DND-41 (cell line): ENCODE measurements at places on chromosomes 4 and X.
A peak's percentile ranks its signal among the peaks of the same experiment; 100 is the strongest.

DNA sequence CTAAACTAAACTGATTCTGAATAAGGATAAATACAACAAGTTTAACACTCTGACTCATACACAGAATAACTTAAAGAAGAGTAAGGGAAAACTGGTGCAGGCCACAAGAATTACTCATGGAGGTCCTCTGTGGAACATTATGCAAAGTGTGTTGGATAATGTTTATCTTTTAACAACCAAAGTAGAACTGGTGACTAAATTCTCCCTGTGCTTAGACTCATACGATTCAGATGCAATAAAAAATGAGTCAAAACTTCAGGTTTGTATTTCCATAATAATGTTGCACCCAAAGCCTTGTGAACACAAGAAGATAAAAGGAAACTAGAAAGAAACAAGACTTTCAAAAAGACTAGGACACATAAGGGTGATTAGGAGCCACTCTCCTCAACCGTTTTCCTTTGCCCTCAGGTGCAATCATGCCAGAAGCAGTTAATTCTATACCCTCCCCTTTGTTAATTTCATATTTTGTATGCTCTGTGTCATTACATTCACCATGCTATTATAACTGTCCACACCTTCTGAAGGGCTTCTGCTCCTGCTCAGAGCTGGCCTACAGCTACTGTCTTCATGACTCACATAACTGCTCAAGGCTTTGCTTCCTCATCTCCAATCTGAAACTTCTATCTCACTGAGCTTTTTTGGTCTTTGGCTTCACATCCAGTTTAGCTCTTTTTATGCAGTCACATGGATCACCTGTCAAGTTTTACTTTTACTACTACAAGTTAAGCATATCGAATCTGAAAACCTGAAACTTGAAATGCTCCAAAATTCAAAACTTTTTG lies 60.2 kb downstream of the KCNIP4 start:
- no peak overlapping the region for H3K27ac ChIP-seq
- no peak overlapping the region for H3K4me3 ChIP-seq
- no peak for DNase-seq
- no peaks in the 10 kb centered on the region for H3K36me3 ChIP-seq
- H3K4me1 ChIP-seq = no peaks in the 10 kb centered on the region

- H3K27ac ChIP-seq = no peak overlapping the region
- H3K4me3 ChIP-seq = no peak overlapping the region
- no peaks in the 10 kb centered on the region for H3K36me3 ChIP-seq
- DNase-seq = no peak
Measured at GRCh38 chrX:134634691-134635090, 23.6 kb downstream of the PLAC1 start.

DNA sequence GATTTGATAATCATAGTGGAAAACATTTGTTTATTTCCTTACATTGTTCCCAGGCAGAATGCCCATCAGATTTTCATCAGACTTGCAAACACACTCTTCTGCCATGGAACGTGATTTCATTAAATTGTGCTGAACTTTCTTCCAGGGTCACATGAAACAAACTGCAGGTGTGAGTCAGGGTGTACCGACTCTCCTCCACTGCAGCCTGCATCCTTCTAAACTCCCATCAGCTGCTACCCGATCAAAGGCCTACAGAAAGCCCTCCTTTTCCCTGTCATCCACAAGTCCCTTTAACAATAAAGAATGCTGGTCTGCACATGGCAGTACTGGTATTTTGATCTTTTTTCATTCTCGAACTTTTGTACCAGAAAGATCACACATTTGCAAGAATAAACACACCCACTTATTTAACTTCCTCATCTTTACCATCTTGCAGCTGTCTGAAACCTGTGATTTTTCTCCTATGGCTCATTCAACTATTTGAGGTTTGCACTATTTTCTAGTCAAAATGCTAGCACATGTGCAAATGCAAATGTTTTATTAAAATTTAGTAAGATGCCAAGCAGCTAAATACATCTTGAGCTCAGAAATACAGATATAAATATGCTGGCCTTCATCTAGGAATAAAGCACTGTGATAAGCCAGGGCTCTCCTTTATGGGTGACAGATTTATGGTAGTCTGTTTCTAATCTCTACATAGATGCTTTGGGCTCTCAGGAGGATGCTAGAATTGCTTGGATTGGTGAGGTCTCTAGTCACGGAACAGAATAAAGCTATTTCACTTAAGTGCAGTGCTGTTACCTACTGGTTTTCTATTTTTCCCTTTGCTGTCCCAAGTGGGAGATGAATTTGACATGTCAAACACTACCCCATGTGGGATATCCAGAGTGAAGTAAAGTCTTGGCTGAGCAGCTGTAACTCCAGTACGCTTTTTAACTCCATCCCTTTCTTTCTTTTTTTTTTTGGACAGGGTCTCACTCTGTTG lies 25.8 kb upstream of the ARHGAP24 start:
- no peak overlapping the region for H3K4me3 ChIP-seq
- no peak for DNase-seq
- no peak overlapping the region for H3K27ac ChIP-seq
- H3K36me3 ChIP-seq = no peaks in the 10 kb centered on the region

- no peak overlapping the region for H3K4me3 ChIP-seq
- no peaks in the 10 kb centered on the region for H3K36me3 ChIP-seq
- H3K27me3 ChIP-seq = peaks cover 5% of the 10 kb centered on the region
- peak; percentile 14 for DNase-seq
Measured at GRCh38 chr4:143482840-143483239, 30.7 kb upstream of the SMARCA5 start.

DNA sequence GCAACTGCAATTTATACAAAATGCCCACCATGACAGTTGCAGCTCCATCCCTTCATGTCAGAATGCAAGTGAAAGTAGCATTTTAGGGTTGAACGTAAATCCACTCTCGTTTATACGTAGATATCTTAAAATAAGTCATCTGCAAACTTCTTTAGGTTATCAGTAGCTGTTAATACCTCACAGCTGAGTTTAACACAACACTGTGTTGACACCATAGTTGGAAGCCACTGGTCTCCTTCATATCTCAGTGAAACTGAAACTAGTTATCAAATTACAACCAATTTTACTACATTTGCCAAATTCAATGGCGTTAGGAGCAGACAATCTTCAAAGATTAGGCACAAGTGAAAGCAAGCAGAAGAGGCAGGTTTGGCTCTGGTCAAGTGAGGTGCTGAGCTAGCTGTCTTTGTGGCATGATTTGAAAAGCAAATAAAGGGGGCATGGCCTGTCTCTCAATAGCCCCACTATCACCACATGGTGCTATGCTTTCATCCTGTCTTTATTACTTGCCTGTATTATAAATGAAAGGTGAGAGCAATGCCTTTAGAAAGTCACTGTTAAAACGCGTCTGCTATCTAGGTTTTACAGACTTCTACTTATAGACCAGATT lies 12.3 kb downstream of the PPP3CA start:
- H3K4me1 ChIP-seq = no peaks in the 10 kb centered on the region
- H3K27ac ChIP-seq = no peak overlapping the region
- no peak for DNase-seq
- H3K4me3 ChIP-seq = no peak overlapping the region

- no peaks in the 10 kb centered on the region for H3K4me1 ChIP-seq
- no peak for DNase-seq
- H3K27ac ChIP-seq = no peak overlapping the region
- H3K36me3 ChIP-seq = no peaks in the 10 kb centered on the region
- H3K4me3 ChIP-seq = no peak overlapping the region
Measured at GRCh38 chr4:168723020-168723419, 226.2 kb downstream of the PALLD start.

DNA sequence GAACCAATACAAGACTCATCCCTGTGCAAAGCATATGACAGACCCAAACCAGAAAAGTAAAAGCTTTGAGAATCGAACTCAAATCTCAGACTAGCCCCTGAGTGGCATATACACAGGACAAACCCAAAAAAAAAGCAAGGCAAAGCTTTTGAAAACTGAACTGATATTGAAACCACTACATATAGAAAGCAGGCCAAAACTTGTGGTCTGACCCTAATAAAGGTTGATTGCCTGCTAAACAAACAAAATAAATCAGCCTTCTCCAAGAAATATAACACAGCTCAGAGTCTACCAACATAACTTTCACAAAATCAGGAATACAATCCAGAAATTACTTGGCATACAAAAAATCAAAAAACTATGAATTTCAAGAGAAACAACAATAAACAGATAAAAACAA lies 40.3 kb downstream of the LRBA start:
- DNase-seq = no peak
- no peaks in the 10 kb centered on the region for H3K27me3 ChIP-seq
- H3K4me3 ChIP-seq = no peak overlapping the region
- no peaks in the 10 kb centered on the region for H3K36me3 ChIP-seq
- H3K4me1 ChIP-seq = no peaks in the 10 kb centered on the region

- H3K4me1 ChIP-seq = no peaks in the 10 kb centered on the region
- H3K36me3 ChIP-seq = peaks cover 72% of the 10 kb centered on the region
- H3K27me3 ChIP-seq = no peaks in the 10 kb centered on the region
- no peak for DNase-seq
Measured at GRCh38 chr4:752196-752861, 46.7 kb downstream of the PCGF3 start.

DNA sequence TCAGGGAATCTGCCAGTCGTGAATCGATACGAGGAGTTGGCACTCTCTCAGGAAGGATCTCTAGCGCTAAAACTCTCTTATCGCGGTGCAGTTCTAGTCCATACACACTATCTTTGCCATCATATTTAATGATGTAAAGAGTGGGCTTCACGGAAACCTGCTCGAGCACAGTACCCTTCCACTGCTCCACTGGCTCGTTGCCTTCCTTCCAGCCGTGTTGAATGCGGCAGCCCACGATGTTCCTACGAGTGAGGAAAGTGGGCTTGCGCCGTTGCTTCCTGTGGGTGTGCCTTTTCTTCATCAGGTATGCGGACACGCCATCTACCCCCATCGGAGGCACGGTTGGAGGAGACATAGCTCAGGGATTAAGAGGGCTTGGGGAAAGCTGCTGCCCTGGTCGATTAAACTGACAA lies 661 bp downstream of the SPIN4 start:
- peak; percentile 47 for DNase-seq
- peak overlapping the region; percentile 56; the same call in 1 of the 2 replicates for H3K4me3 ChIP-seq
- H3K4me1 ChIP-seq = peaks cover 37% of the 10 kb centered on the region; the same call in 1 of the 2 replicates
- peak overlapping the region; percentile 93 for H3K27ac ChIP-seq
- H3K36me3 ChIP-seq = no peaks in the 10 kb centered on the region; the same call in 1 of the 2 replicates

GRCh38 chr4:107392951-107393350 lies 327.1 kb downstream of the PAPSS1 start:
- no peak for DNase-seq
- no peaks in the 10 kb centered on the region for H3K4me1 ChIP-seq
- no peak overlapping the region for H3K27ac ChIP-seq
- no peaks in the 10 kb centered on the region for H3K36me3 ChIP-seq

- H3K4me3 ChIP-seq = no peak overlapping the region
- H3K27ac ChIP-seq = no peak overlapping the region
- H3K27me3 ChIP-seq = no peaks in the 10 kb centered on the region
- H3K4me1 ChIP-seq = no peaks in the 10 kb centered on the region
Measured at GRCh38 chr4:56260320-56260719, 127.0 kb downstream of the AASDH start.

DNA sequence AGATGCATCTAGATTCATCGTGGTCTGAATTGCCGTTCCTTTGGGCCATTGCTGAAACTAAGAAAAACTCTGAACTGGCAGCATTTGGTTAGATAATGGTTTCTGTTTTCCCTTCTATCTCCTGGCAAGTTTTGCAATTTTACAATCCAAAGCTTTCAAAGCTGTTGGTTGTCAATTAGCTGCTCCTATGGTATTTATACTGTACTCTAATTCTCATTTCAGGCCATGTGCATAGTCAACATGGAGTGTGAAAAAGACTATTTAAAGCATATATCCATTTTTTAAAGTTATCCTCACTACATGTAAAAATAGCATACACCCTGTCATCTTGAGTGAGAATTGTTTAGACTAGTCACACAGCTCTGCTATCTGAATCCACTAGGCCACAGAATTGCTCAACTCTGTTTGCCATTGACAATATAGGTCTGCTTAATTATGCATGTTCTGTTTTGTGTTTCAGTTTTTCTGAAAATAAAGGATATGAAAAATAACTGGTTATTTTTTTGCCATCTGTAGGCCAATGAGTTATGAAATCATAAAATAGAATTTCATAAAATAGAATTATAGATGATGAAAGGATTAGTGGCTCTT lies 27.7 kb upstream of the TEC start:
- no peak for DNase-seq
- H3K4me1 ChIP-seq = no peaks in the 10 kb centered on the region
- no peak overlapping the region for H3K27ac ChIP-seq
- no peak overlapping the region for H3K4me3 ChIP-seq

GRCh38 chrX:154019633-154020528 lies at the start of gene IRAK1:
TSS of gene IRAK1 (minus strand) at chrX:154019902. CDS start at chrX:154019812, 90 bp downstream.
- peaks cover 31% of the 10 kb centered on the region for H3K4me1 ChIP-seq
- peak; percentile 54 for DNase-seq
- H3K36me3 ChIP-seq = peaks cover 38% of the 10 kb centered on the region
- no peaks in the 10 kb centered on the region for H3K27me3 ChIP-seq

- no peaks in the 10 kb centered on the region for H3K27me3 ChIP-seq
- peaks cover 31% of the 10 kb centered on the region for H3K36me3 ChIP-seq
- no peak overlapping the region for H3K27ac ChIP-seq
- H3K4me1 ChIP-seq = no peaks in the 10 kb centered on the region
- no peak overlapping the region for H3K4me3 ChIP-seq
- DNase-seq = no peak
Measured at GRCh38 chrX:74234818-74235217, 69.2 kb upstream of the ZCCHC13 start.
